ENCODE measurements at places on chromosomes 12 and 14.

DNA sequence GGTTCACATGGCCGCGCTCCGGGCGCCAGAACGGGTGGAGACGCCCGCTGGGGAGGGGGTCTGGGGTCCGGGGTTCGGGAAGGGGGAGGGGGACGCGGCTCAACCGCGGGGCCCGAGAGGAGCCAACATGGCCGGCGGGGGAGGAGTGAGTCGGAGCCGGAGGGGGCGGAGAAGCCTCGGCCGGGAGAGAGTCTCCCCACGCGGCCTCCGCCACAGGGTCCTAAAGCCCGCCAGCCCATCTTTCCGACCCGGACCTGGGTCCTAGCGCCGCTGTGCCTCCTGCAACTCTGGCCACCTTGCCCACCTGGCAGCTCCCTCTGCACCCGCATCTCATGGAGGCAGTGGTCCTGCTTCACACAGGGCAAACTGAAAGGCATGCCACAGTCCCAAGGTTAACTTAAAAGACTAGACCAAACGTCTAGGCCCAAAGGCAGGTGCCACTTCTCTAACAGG is at the start of gene BAZ2A:
Gene BAZ2A, minus strand, starts transcription at position 147 of the 453 bp plus-strand sequence. CDS start 12,796 bp downstream, outside the sequence.
- peak; percentile 96 for DNase-seq

GRCh38 chr12:128871516-128871892 is 18.2 kb downstream of the GLT1D1 start:
- no peak for DNase-seq

DNA sequence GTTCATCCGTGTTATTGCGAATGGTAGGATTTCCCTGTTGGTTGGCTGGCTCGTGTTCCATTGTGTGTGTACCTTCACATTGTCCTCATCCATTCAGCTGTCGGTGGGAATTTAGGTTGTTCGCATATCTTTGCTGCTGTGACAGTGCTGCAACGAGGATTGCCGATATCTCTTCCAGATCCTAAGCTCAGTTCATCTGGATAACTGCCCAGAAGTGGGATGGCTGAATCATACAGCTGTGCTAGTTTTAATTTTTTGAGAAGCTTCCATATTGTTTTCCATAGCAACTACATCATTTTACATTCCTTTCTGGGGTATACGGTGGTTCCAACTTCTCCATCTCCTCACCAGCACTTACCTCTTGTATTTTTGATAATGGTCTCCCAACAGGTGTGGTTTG is 292.8 kb upstream of the SFSWAP start:
- DNase-seq = no peak

DNA sequence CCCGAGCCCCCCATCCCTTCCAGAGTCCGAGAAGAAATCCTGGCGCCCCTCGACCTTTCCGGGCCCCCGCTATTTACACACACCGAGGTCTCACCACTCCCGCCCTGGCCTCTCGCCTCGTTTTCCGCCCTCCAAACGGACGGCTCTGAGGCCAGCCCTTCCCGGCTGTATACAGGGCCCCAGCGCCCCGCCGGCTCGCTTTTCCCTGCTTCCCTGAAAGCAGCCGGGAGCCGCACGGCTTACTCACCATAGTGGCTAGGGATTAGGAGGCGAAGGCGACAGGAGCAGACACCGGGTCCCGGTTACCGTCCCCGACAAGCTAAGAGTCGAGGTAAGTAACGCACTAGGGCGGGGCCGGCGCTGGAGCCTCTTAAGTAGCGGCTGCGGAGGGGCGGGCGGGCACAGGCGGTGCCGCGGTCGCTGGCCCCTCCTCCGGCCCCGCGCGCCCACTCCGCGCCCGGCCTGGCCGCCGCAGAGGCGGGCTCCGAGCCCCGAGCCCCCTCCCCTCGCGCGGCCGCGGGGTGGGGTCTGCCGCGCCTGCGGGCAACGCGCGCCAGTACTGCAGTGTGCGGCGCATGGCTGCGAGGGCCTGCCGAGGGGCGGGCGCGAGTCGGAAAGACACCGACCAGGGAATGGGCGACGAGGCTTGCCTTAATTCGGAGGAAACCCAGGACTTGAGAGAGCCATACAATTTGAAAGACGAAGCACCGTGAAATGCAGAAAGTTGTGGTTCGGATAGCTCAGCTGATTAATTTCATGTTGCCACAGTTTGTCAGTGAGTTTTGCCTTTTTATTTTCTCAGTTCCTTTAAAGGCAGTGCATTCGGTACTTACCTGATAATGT is at the start of gene TUBA1B:
Gene TUBA1B, minus strand, starts transcription at position 345 of the 843 bp plus-strand sequence. Its CDS starts 95 bp downstream, at position 250.
- peak; percentile 97 for DNase-seq

Measured in GM03348 (cell line).